CD4-positive, alpha-beta T cell treated with Interleukin-17A for 4 hours (primary cell): ENCODE measurements at places on chromosomes 11 and 22.

GRCh38 chr22:25495285-25495684 is 69.2 kb upstream of the GRK3 start:
- DNase-seq = no peak

DNA sequence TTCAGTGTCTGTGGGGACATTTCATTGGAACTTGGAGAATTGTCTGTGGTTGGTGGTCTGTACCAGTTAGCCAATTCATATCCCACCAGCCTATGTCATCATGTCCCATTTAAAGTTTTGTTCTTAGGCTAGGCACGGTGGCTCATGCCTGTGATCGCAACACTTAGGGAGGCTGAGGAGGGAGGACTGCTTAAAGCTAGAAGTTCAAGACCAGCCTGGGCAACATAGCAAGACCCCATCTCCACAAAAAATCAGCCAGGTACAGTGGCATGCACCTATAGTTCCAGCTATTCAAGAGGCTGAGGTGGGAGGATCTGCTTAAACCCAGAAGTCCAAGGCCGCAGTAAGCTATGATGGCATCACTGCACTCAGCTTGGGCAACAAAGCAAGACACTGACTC is 55.6 kb upstream of the CCND1 start:
- DNase-seq = no peak

- no peak for DNase-seq
These were observed 1.6 kb upstream of the FGF19 start for GRCh38 chr11:69705351-69705811.

DNA sequence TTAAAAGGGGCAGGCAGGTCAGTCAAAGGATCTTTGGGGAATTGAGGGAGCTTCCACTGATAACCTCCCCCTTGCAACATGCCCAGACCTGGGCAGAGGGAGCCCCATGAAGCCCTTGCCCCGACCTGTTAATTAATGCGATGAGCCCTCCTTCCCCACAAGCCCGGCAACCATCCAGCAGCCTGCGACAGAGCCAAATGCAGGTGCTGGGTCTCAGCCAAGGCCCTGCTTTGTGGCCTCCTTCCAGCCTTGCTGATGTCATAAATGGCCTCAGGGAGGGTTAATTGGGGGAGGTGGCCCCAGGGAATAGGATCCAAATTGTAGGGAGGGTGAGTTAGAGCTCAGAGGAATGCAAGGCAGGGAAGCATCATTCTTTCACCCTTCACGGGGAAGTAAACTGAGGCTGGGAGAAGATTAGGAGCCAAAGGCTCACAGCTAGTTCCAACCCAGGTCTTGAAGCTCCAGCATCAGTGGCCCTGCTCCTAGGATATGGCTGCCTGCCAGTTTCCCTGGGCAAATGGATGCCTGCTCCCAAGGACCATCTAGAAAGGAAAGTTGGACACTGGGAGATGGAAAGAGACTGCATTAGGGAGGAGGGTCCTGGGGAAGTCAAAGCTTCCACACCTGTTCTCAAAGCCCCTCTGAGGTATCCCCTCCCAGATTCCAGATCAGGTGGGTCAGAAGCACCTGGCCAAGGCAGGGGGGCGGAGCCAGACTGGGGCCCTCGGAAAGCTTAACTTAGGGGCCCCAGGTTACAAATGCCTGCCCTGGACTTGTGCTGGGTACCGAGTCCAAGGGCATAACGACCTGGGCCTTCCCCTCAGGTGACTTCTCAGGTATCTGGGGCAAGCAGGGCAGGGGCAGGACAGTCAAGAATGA is 34.1 kb downstream of the LMO1 start:
- no peak for DNase-seq

- no peak for DNase-seq
These were observed 137.4 kb downstream of the EHF start for GRCh38 chr11:34758262-34758661.

- no peak for DNase-seq
These were observed 51.6 kb upstream of the BARX2 start for GRCh38 chr11:129323896-129324502.

DNA sequence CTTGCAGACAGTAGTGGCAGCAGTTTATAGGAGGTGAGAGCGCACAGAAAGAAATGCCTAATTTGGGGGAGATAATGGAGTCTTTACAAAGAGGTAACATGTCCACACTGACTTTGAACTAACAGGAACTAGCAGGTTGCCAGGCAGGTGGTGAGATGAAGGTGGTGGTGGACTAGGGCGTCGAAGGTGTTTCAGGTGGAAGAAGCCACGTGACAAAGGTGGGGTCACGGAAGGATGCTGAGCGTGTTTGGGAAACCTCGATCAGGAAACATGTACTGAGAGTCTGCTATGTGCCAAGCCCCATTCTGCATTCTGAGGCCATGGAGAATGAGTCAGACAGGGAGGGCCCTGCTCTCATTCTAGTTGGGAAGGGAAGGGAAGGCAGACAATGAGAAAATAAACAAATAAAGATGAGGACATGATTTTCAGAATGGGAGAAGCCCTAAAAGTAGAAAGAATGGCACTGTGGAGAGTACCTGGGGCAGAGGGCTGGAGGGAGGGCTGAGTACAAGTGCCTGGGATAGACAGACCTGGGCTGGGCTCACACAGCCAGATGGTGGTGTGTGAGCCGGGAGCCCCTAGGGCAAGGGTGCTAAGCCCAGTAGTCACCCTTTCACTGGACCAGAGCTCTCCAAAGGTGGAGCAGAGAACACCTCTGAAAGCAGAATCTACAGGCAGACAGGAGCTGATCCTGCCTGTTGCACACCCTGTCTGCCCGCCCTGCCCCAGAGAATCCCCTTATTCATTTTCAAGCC is 16.2 kb upstream of the NNMT start:
- DNase-seq = no peak

DNA sequence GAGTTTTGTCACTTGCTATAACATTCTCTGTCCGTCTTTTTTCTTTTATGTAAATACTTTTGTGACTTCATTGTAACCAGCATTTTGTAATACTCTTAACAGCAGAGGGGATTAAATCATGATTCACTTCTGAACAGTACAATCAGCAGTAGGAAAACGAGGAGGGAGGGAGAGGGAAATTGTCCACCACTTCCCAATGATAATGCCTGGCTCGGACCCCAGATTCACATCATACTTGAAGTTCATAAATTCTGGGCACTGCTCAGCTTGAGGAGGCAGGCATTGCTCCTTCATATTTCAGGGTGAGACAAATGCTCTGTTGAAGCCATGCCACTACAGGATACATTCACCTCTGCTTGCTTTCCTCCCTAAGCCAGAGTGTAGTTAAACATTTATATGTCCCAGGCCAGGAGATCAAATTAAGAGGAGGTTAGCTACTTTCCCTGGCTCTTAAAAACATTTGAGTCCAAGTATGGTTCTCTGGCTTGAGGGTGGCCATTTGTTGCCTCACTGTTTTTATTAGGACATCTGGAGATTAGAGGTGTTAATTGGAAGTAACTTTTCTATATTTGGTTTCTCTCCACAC is 129.0 kb upstream of the LDLRAD3 start:
- DNase-seq = no peak

DNA sequence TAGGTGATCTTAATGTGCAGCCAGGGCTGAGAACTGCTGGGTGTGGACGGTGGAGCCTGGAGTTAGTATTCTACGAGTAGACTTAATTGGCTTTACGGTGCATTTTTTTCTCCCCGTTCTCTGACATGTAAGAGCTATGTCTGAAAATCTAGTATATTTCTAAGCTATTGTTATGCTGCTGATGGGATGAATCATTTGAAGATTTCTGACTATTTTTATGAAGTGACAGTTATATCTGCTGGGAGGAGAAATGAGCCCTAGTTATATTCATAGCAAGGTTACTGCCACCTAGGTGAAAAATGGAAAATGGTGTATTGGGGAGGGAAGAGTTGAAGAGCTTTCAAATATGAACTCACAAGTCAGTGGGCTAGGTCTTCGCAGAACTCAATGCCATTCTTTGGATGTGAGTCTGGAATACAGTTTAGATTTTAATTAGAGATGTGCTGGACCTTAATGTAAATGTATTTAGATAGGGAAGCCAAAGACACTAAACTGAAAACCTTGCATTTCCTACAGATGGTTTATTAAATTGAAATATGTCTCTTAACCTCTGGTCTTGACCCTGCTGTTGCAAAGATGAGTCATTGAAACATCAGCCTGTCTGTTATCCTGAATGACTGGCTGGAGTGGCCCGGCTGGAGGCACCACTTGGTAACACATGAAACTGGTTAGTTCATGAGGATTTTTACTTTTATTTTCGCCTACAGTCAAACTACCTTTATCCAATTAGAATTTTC is 293.7 kb downstream of the DDX10 start:
- DNase-seq = no peak

GRCh38 chr11:124879493-124880289 is 14.5 kb downstream of the ROBO3 start:
- DNase-seq = no peak

DNA sequence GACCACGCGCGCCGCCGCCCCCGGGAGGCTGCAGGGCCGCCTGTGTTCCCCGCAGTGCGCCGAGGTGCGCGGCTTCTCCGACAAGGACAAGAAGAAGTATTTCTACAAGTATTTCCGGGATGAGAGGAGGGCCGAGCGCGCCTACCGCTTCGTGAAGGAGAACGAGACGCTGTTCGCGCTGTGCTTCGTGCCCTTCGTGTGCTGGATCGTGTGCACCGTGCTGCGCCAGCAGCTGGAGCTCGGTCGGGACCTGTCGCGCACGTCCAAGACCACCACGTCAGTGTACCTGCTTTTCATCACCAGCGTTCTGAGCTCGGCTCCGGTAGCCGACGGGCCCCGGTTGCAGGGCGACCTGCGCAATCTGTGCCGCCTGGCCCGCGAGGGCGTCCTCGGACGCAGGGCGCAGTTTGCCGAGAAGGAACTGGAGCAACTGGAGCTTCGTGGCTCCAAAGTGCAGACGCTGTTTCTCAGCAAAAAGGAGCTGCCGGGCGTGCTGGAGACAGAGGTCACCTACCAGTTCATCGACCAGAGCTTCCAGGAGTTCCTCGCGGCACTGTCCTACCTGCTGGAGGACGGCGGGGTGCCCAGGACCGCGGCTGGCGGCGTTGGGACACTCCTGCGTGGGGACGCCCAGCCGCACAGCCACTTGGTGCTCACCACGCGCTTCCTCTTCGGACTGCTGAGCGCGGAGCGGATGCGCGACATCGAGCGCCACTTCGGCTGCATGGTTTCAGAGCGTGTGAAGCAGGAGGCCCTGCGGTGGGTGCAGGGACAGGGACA is 2.7 kb downstream of the NLRP6 start:
- peak; percentile 60 for DNase-seq

GRCh38 chr11:125167954-125168835 is 3.6 kb downstream of the PKNOX2 start:
- DNase-seq = no peak

GRCh38 chr11:963852-964251 is 38.2 kb downstream of the AP2A2 start:
- DNase-seq = no peak

- DNase-seq = no peak
These were observed 1.1 kb downstream of the EXT2 start for GRCh38 chr11:44096360-44097185.

GRCh38 chr11:75323609-75324008 is 27.9 kb downstream of the ARRB1 start:
- DNase-seq = no peak

GRCh38 chr11:60170566-60170965 is 12.3 kb downstream of the MS4A6A start:
- no peak for DNase-seq

GRCh38 chr11:61645179-61645868 is 34.9 kb upstream of the DAGLA start:
- no peak for DNase-seq

DNA sequence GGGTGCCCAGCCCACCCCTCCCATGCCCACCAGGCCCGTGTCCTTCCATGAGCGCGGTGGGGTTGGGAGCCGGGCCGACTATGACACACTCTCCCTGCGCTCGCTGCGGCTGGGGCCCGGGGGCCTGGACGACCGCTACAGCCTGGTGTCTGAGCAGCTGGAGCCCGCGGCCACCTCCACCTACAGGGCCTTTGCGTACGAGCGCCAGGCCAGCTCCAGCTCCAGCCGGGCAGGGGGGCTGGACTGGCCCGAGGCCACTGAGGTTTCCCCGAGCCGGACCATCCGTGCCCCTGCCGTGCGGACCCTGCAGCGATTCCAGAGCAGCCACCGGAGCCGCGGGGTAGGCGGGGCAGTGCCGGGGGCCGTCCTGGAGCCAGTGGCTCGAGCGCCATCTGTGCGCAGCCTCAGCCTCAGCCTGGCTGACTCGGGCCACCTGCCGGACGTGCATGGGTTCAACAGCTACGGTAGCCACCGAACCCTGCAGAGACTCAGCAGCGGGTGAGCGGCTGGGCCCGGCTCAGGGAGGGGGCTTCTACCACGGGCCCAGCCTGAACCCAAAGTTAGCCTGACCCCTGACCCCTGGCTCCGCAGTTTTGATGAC is 3.0 kb downstream of the PKP3 start:
- peak; percentile 74 for DNase-seq

DNA sequence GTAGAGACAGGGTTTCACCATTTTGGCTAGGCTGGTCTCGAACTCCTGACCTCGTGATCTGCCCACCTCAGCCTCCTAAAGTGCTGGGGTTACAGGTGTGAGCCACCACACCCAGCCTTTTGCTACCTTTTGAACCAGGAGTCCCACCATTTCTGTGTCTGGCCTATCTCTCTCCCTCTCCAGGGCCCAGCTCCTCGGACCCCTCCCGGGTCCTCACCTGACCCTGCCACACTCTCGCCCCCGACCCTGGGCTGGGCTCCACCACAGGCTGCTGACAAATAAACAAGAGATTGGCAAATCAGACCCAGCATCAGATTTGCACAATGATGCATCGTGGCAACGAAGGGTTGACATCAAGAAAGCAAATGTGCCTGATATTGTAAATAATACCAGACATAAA is 8.8 kb downstream of the KRTAP5-5 start:
- no peak for DNase-seq

- no peak for DNase-seq
These were observed 19.9 kb downstream of the MMP10 start for GRCh38 chr11:102760344-102761035.

- DNase-seq = no peak
These were observed 44.5 kb downstream of the TRAF6 start for GRCh38 chr11:36465449-36466163.

GRCh38 chr11:69939551-69940245 is 120.5 kb upstream of the FGF3 start:
- DNase-seq = no peak

DNA sequence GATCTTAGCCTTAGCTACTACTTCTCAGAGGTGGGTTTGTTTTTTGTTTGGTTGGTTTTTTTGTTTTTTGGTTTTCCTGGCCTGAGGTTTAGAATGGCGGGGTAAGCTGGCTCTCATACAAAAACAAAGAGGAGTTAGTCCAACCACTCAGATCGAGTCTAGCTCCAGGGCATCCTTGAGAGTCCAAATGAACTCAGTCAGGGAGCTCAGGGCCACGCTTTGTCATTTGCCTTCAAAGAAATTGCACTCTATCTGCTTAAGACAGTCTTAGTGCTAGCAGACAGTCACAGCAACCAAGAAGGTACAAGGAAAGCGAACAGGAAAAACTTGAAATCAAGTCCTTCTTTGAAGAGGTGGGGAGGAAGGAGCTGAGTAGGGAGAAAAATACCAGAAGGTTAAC is 11.1 kb downstream of the C11orf42 start:
- DNase-seq = no peak

GRCh38 chr11:72813740-72814285 is 398 bp upstream of the ATG16L2 start:
- peak; percentile 88 for DNase-seq
